ENCODE measurements at places on chromosomes 4 and X. TPM values are rescaled to one million over a fixed set of nuclear protein-coding genes. Genes with fewer than 3 reads are reported as not detected.

GRCh38 chrX:129983575-129984110 is 1.2 kb downstream of the BCORL1 start:
- no peak for DNase-seq

DNA sequence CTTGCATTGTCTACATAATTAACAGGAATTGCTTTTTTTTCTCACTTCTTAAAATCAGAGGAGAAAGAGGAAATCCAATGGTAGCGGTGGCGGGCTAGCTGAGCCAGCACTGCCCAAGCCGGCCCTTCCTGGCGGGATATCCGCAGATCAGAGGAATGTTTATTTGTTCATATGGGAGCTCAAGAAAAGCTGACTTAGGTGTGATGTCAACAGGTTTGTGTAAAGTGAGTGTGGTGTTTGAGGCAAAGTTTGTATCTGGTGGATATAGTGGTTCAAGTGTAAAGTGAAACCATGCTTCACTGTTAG is 466 bp upstream of the SLC39A8 start:
- DNase-seq = no peak

DNA sequence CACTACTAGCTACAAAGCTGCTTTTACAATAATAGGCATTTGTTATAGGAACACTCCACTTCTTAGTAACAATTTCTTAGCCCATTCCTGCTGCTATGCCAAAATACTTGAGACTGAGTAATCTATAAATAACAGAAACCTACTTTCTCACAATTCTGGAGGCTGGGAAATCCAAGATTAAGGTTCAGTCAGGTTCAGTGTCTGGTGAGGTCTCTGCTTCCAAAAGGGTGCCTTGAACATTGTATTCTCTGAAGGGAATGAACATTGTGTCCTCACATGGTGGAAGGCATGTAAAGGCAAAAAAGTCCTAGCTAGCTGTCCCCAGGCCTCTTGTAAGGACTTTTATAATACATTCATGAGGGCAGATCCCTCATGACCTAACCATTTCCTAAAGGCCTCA is 7.0 kb downstream of the SLC9B1 start:
- DNase-seq = peak; percentile 17

DNA sequence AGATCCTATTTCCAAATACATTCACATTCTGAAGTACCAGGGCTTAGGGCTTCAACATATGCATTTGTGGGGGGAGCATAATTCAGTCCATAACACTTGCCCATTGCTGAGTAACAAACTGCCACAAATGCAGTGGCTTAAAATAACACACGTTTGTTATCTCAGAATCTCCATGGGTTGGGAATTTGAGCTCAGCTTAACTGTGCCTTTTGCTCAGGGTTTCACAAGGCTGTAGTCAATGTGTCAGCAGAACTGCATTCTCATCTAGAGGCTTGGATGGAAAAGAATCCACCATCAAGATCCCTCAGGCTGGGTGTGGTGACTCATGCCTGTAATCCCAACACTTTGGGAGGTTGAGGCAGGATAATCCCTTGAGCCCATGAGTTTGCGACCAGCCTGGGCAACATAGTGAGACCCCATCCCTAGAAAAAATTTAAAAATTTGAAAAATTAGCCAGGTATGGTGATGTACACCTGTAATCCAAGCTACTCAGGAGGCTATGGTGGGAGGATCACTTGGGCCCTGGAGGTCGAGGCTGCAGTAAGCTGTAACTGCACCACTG is 25.8 kb upstream of the TBL1X start:
- no peak for DNase-seq

Gene PNMA6A
- total RNA-seq = 3.3 TPM

Gene PRRG1
- 6.2 TPM for total RNA-seq

DNA sequence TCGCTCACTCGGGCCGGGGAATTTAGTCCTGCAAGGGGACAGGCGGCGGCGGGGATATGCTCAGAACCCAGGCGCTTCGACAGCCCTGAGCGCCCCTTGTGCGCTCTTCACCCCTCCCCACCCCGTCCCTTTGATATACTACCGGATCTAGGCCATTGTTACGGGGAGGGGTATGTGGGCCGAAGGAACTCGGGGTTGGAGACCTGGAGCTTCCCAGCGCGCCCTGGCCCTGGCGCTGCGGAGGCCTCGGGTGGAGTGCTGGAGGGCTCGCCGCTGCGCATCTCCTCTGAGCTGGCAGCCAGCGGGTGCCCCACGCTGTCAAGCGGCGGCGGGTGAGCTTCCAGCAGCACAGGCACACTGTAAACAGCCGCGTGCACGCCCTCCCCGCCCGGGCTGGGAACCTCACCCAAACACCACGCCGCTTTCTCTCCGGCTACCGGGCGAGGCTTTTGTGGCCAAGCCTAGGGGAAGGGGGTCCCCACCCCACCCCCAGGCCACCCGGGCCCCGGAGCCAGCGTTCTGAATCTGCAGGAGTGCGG is 54.5 kb upstream of the BCOR start:
- DNase-seq = no peak

GRCh38 chrX:46628460-46629371 is 55.2 kb downstream of the CHST7 start:
- peak; percentile 42 for DNase-seq

GRCh38 chr4:95539106-95539505 is 9.7 kb downstream of the UNC5C start:
- DNase-seq = no peak

Gene FOXR2
- total RNA-seq = not detected

DNA sequence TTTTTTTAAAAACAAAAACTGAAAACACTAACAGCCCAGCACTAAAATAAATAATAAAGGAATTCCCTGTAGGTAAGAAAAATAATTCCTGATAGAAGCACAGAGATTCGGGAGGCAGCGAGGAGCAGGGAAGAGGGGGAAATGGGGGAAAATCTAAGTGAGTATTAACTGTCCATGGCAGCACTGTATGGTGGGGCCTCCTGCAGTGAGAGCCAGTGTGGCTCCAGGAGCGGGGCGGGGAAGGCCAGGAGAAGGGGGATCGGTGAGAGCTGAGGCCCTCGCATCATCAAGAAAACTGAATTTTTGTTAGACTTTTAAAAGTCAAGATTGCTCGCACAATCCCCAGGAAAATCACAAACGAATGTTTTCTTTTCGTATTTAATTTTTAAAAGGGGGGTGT is 14.1 kb downstream of the RNF212 start:
- DNase-seq = no peak

Measured in fibroblast of lung (primary cell).